ENCODE measurements at places on chromosomes 6 and 20.

- no peak for DNase-seq
Measured at GRCh38 chr6:39610221-39610620, 115.0 kb downstream of the KIF6 start.

DNA sequence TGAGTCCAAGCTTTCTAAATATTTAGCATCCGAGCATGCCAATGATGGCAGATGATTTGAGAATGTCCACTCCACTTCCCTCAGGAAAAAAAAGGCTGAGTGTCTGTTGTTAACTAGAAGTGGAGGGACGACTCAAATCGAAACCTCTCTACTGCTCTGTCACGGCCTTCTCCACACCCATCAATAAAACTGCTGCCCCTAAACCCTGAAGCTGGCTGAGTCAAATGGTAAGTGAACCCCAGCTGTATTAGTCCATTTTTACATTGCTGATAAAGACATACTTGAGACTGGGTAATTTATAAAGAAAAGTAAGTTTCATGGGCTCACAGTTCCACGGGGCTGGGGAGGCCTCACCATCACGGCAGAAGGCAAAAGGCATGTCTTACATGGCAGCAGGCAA is 707.0 kb downstream of the QKI start:
- no peak for DNase-seq

DNA sequence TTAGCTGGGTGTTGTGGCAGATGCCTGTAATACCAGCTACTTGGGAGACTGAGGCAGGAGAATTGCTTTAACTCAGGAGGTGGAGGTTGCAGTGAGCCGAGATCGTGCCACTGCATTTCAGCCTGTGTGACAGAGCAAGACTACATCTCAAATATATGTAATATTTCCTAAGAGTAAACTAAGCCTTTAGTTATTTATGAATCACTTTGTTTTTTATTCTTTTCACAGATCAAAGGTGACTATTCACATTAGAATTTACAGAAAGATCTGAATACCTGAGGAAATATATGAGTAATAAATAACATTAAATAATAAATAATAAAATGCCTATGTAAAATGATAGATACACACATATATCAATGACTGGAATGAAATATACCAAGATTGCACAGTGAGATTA is 630.8 kb upstream of the IMPG1 start:
- DNase-seq: no peak

GRCh38 chr6:162702446-162702845 is 25.1 kb downstream of the PRKN start:
- DNase-seq: no peak

DNA sequence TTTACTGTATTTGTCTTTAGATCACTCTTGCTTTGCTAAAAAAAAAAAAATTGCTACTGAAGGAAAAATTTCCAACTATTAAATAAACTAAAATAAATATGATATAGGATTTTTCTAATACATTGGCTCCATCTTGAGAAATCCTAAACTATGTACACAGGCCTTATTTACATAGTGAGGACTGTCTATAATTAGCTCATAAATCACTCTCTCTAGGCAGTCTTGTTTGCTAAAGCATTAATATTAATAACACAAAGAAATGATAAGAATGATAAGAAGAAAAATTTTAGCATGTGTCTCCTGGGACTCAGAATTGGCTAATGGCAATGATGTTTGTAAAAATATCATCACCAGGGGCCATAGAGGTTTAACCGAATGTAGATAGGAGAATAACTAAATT is 13.3 kb upstream of the CRYBG1 start:
- DNase-seq: no peak

DNA sequence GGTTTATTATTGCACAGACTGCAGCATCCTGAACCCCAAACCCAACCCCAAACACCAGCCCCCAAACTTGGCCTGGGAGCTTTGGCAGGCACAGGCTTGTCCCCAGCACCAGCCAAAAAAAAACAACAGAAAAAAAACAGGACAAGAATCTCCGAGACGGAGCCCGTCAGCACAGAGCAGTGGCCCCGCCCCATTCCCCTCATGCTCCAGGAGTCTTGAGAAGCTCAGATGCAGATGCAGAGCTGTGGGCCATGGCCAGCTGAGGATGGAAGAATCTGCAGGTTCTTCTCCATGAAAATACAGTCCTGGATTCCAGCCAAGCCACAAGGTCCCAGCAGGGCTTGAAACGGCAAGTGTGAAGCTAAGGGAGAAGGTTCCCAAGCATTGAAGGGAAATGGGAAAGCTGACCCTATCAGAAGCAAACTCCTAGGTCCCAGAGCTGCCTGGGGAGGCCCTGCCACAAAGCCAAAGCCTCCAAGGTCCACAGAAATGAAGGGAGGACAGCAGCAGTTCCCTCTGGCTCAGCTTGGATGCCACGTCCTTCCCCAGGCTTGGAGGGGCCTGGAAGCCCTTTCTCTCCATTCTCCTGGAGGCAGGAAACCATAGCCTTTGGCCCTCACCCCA is 75.2 kb downstream of the JPH2 start:
- DNase-seq: no peak

GRCh38 chr20:19625426-19625825 is 132.6 kb upstream of the RIN2 start:
- no peak for DNase-seq

- no peak for DNase-seq
Measured at GRCh38 chr20:59027741-59028320, 4.3 kb downstream of the ATP5F1E start.

DNA sequence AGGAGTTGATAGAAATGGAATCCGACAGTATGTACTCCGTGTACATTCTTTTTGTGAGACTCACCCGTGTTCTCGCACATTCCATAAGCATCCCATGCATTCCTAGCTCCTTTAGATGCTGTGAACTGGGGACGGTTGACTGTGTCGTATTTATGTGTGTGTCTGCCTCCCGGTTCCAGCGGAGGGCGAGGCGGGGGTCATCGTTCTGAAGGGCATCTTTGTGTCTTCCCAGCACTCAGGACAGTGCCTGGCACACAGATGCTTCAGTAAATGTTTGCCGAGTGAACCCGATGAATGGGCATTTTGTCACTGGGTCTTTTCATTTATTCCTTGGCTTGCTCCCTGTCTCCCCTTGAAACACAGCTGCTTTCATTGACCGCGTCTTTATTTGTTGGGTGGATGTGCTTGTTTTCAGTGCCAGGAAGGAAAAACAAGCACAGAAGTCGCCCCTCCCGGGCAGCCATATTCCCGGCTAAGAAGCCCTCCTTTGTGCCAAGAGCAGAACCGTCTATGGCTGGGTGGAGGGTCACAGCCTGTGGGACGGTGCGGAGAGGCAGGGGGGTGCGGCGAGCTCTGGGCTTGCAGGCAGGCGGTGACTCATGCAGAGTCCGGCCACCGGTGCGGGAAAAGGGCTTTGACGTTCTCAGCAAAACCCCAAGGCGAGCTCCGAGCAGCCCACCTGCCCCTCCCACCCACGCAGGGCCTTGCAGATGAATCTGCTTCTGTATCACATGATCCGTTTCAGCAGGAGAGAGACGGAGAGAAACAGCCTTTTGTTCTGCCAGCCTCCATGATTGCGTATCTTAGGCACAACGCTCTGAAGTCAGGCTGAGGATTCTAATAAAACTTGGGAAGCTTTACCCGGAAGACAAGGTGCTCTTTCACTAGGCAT is 11.2 kb upstream of the PSMG4 start:
- no peak for DNase-seq

DNA sequence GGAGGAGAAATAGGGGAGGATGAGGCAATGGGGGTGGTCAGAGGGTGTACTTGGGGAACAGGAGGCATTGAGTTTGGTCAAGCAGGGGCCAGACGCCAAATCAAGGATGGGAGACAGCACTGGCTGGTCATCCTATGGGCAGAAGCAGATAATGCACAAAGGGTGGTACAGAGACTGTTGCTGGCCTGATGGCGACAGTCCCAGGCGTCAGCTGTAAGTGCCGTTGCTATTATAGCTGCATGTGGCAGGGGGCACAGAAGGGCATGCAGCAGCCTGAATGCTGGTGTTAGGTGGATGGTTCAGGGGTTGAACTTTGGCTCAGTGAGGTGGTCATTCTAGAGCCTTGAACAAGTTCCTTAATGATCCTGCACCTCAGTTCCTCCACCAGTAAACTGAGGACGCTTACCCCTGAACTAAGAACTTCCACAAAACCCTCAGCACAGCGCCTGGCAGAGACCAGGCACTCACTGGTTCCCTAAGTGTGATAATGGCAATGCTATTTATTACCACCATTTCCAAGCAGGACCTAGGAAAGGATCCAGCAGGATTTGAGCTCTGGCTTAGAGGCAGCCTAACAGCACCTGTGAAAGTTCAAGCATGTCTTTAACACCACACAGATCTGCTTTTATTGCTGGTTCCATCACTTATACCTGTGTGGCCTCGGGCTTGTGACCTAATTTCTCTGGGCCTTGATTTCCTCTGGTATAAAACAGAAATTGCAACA is 162.7 kb downstream of the INSM1 start:
- DNase-seq: no peak

GRCh38 chr6:130324657-130325056 is 41.2 kb upstream of the TMEM200A start:
- DNase-seq: no peak

GRCh38 chr6:146047371-146047770 is 18.5 kb downstream of the GRM1 start:
- DNase-seq: no peak

DNA sequence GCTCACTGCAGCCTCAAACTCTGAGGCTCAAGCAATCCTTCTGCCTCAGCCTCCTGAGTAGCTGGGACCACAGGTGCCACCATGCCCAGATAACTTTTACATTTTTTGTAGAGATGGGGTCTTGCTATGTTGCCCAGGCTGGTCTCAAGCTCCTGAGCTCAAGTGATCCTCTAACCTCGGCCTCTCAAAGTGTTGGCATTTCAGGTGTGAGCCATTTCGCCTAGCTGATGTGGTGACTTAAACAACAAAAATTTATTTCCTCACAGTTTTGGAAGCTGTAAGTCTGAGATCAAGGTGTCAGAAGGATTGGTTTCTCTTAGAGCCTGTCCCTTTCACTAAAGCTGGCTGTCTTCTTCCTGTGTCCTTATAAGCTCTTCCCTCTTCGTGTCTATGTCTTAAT is 15.0 kb upstream of the JARID2 start:
- no peak for DNase-seq

DNA sequence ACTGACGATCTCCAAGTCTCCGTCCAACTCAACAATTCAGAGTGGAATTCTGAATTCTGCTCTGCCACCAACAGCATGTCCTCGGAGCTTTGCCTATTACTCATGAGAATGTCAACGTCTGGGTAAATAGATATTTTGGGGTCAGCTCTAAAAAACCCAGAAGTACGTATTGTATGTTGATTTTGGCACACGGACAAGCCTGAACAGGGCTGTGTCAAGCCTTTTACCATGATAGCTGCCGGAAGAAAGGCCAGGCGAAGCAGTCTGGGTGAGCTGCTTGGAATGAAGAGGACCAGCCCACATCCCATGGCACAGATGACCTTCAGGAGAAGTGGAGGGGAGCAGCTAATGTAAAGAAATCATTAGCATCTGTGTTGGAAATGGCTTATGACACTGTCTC is 88.0 kb upstream of the JAG1 start:
- no peak for DNase-seq

DNA sequence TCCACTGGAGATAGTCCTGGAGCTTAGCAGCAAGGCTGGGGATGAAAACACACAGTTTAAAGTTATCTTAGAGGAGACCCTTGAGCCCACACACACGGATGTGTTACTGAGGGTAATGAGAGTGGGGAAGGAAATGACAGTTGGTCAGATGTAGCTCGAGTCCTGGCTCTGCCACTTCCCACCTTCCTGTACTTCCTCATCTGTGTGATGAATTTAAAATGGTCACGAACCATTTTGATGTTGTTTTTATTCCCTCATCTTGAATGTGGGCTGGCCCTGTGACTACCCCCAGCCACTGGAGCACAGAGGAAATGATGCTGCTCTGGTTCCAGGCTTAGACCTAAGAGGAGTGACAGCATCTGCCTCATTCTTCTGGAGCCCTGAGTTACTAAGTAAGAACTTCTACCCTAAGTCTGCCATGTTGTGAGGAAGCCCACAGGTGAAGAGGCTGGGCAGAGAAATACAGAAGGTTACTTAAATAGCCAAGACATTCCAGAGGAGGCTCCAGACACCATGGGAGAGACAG is 141.2 kb downstream of the NRN1 start:
- DNase-seq: no peak

- DNase-seq: no peak
Measured at GRCh38 chr6:97150932-97151331, 132.1 kb downstream of the MMS22L start.

- DNase-seq: no peak
Measured at GRCh38 chr6:31125586-31126363, 5.5 kb upstream of the CDSN start.

- no peak for DNase-seq
Measured at GRCh38 chr6:52454556-52454955, 34.4 kb downstream of the EFHC1 start.

DNA sequence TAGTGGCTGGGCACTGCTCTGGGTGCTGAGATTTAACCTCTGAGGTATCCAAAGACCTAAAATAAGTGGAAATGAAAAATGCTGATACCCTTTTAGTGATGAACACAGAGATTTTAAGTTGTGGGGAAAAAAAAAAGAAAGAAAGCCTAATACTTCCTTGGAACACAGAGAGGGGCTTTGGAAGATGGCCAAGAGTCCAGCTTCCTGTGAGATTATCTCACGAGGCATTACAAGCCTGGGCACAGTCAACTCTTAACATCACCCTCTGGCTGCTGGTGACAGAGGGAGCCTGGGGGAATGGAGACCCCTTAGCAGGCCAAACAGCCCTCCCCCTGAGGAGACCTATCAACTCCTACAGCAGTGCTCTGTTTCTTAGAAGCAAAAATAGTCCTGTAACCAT is 19.7 kb downstream of the BTN2A1 start:
- DNase-seq: no peak

- DNase-seq: no peak
Measured at GRCh38 chr20:33566781-33567603, 77.1 kb downstream of the CBFA2T2 start.

GRCh38 chr6:42551217-42551616 is 12.6 kb upstream of the UBR2 start:
- DNase-seq: no peak

DNA sequence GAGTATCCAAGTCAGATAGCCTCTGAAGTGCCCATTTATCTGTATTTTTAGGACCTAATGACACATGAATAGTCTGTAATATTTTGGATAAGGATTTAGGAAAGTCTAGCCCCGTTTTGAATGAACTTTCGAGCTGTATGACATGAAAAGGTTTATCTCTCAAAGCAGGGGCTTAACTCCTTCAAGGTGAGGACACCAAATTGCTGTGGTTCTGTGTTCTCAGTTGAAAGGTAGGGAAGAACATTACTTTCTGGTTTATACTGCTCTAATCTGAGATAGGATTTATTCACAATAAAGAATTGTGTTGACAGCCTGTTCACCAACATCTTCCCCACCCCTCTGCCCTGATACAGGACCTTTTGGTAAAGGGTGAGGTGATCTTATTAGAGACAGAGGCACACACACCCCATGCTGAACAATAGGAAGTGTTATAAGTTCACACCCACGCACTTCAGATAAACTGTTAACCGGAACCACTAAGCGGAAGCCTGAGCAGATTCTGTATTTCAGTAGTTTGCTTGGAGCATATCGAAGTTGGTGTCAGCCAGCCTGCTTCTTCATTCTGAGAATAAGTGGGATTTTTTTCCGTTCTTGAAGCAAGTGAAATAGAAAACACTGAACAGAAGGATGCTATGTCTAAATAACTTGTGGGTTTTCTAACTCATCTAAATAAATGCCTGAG is 223.3 kb downstream of the TMEM242 start:
- DNase-seq: peak; percentile 45
